Kidney epithelial cell (primary cell): ENCODE measurements at places on chromosomes 5 and 9.

DNA sequence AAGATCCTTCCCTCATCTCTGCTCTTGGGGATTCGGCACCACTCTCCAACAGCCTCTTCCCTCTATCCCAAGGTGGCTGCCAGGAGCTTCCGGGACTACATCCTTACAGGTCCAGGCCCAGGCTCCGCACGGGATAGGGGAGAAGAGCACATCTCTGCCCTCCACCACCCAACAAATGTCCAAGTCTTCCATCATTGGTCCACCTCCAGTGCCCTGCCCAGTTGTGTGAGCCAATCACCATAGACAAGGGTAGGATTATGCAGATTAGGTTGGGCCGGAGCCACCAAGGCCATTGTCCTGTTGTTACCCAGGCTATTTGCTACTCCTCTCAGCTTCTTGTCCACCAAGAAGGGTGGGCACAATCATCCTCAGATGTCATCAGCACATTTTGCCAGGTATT is 9.1 kb downstream of the UNC5A start:
- no peak for DNase-seq

DNA sequence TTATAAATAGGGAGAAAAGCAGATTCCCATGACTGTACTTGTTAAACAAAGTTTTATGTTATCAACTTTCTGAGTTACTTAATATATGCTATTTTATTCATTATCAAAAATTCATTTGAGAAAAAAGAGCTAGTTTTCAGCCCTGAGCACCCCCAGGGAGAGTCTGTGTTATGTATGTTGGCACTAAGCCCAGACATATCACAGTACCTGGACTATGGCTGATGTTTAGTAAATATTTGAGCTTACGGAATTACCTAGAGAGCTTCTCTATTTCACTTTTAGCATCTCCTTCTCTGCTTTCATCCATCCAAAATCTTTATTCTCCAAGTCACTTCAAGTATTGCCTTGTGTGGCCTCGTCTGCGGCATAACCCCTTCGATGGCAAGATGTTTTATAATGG is 225.9 kb upstream of the PCSK5 start:
- no peak for DNase-seq

DNA sequence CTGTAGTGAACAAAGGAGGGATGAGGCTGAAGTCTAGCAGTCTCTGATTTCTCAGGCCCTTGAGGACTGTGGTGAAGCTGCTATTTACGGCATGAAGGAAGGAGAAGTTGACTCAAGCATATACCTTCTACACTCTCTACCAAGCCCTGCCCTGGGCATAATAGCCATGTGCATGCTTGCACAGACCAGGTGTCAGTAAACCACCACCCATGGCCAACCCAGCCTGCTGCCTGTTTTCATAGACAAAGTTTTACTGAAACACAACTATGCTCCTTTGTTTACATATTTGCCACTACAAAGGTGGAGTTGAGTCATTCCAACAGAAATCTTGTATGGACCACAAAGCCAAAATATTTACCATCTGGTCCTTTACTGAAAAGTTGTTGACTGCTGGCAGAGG is 126.9 kb downstream of the PAPPA start:
- no peak for DNase-seq

DNA sequence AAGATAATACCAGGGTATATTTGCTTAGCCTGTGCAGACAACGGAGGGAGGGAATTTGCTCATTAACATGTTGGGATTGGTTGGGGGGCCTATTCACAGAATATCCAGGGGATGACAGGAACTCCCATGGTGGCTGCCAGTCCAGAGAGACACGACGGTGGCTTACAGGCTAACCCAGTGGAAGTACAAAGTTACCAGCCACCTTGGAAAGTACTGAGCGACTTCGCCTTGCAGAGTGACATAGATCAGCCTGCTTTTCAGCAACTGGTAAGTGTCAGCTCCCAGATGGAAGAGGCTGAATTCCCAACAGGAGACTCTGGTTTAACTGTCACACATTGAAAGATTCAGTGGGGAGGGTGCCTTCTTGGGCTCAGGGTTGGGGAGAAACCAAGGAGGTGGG is 7.9 kb downstream of the ISL1 start:
- no peak for DNase-seq

DNA sequence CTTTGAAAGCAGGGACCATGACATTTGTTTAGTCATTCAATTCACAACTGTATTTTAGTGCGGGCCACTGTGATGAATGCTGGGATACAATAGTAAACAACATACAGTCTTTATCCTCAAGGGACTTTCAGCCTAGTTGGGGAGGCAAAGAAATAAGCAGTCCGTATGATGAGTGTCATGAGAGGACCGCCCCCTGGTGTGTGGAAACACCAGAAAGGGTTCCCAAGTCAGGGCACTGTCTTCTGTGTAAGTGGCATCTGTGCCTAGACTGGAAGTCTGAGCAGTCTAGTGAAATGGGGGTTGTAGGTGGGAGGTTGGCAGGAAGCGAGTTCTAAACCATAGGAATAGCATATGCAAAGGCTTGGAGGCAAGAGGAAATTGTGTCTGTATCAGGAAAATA is 6.8 kb downstream of the C9orf43 start:
- DNase-seq = no peak

DNA sequence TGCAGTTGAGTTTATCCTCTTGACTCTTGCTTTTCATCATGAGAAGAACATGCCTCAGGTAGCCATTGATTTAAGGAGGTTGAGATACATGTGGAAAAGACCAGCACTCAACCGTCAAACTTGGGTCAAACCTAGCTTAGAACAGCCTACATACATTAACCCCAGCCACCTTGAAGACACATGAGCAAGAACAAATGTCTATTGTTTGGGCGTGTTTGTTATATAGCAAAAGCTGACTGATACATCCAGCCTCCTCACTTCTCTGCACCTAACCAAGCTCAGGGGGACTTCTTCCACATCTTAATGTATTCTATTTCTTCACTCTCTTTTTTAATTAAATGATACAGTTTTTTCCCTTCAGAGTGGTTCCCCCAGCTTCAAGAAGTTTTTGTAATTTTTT is 28.7 kb downstream of the DRD1 start:
- no peak for DNase-seq

DNA sequence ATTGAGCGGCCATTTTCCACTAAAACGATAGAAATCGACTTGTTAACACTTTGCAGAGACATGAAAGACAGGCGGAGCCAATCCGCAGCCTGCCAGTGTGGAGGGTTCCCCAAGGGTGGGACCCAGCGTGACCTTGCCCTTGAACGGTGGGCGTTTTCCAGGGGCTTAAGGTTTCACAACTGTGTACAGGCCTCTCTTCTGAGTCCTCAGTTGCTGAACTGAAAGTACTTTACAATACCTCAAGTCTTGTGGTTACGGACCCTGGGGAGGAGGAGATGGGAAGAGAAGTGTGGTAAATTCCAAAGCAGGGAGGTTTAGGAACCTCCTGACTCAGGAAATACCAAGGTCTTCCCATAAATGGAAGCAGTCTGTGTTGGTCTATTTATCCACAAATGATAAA is 68.2 kb upstream of the CKMT2 start:
- DNase-seq = peak; percentile 28
